ENCODE measurements at places on chromosomes 7 and 10. TPM values are rescaled to one million over a fixed set of nuclear protein-coding genes. Genes with fewer than 3 reads are reported as not detected.

LBX1 gene
- total RNA-seq = not detected

FGF8 gene
- total RNA-seq = 1.1 TPM

DNA sequence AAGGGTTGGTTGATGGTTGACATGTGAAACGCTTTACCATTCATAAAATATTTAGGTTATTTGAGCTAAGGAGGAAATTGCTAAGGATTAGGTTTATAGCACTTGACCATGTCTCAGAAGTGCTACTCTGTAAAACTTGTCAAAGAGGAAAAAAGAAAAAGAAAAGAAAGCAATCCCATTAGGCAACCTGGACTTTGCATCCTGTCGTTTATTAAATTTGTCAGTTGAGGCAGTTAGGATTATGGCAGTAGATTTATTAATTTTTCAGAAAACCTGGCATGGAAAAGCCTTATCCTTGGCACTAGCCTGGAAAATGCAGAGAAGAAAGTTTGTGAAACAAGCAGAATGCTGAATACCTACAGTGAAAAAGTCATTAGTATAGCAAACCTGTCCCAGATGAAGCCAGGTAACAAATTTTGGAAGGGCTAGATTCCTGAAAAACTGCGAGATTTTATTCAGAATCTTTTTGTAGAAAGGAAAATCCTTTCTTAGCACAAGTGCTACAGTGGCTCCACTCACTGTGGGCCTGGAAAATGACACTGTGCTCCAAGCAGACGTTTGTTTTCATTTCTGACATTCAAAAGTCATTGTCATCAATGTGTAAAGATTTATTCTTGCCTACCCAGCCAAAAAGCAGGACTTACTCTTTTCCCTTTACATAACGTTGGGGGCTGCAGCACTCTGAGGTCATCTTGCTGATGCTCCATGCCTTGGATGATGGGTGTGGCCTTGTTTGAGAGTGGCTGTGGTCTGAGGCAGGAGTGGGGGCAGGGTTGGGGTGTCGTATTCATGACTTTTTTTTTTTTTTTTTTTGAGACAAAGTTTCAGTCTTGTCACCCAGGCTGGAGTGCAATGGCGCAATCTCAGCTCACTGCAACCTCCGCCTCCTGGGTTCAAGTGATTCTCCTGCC lies 664.9 kb downstream of the SUGCT start:
- no peak for DNase-seq

GRCh38 chr10:120943542-120943941 lies 92.4 kb downstream of the WDR11 start:
- no peak for DNase-seq

DNA sequence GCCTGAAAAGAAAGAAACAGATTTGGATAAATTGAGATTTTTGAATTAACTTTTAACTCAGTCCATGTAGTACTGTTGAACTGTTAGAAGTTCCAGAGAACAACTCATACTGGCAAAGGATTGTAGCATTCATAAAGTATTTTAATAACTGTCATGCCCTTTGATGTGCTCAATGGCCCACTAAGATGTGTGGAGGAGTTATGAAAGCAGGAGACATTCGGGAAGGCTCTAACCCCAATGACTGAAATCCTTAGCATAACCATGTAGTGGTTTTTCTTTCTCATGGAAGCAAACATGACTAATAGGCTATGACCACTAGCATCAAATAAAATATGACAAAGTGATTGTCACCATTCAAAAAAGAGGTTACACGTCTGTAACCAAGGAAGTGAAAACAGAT lies 25.7 kb downstream of the CYP3A7 start:
- no peak for DNase-seq

Data from glutamatergic neuron (in vitro differentiated cells).